T follicular helper cell (primary cell): ENCODE measurements at places on chromosomes 11 and 22.

DNA sequence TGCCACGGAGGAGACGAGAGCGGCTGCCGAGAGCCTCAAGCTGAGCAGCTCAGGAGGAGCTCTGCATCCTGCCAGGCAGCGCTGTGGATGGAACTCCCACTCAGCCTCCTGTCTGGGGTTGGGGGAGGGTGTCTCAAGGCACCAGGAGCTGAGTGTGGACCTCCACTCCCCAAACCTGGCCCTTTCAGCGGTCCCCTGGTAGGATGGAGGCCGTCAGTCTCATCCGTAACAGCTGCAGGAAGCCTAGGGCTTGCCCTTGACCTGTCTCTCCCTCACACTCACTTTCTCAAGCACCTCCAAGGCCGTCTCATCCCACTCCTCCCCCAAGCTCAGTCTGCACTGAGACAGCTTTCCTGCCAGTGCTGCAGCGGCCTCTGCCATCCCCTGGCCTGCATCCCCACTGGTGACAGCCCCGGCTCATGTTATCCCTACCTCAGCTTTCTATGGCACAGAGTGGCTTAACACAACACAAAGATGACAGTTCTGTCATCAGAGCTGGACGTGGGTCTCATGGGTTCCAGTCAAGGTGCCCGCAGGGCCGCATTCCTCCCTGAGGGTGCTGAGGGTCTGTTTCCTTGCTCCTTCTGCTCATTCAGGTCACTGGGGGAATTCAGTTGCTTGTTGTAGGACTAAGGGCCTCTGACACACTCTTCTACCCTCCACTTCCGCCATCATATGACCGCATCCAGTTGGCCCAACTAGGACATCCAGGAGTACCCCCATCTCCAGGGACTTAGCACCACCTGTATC, 341.9 kb upstream of the B3GAT1 start:
- no peak for DNase-seq

- no peak for DNase-seq
Observed at GRCh38 chr11:8261291-8261690, 2.4 kb downstream of the LMO1 start.

DNA sequence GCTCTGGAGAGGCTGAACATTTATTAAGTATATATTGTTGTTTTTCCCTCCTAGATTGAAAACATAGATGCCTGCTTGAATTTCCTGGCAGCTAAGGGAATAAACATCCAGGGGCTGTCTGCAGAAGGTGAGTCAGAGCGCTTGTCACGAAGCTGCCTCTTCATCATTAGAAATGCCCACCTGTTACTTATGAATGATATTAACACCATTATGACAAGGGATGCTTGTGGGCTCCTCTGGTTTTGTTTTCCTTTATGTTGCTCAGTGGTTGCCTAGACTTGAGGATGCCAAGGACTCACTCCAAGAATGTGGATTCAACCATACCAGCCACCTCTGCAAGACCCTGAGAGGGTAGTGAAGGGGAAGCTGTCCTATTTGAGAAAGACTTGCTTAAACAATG, 156.2 kb downstream of the NAV2 start:
- DNase-seq: no peak

DNA sequence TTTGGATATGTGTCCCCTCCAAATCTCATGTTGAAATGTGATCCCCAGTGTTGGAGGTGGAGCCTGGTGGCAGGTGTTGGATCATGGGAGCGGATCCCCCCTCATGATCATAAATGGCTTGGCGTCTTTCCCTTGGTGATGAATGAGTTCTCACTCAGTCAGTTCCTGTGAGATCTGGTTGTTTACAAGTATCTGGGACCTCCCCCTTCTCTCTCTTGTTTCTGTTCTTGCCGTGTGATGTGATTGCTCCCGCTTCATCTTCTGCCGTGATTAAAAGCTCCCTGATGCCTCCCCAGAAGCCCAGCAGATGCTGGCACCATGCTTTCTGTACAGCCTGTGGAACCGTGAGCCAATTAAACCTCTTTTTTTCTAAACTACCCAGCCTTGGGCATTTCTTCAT, 102.2 kb downstream of the SEZ6L start:
- no peak for DNase-seq

- DNase-seq: no peak
Observed at GRCh38 chr22:31142285-31142684, 2.0 kb upstream of the PLA2G3 start.

- DNase-seq: no peak
Observed at GRCh38 chr11:45166604-45166897, 20.1 kb downstream of the PRDM11 start.

- DNase-seq: no peak
Observed at GRCh38 chr22:44743804-44744211, 8.6 kb upstream of the ARHGAP8 start.

- no peak for DNase-seq
Observed at GRCh38 chr11:129788278-129788677, 27.4 kb upstream of the TMEM45B start.

GRCh38 chr11:34317666-34318065, 40.1 kb downstream of the ABTB2 start:
- no peak for DNase-seq

DNA sequence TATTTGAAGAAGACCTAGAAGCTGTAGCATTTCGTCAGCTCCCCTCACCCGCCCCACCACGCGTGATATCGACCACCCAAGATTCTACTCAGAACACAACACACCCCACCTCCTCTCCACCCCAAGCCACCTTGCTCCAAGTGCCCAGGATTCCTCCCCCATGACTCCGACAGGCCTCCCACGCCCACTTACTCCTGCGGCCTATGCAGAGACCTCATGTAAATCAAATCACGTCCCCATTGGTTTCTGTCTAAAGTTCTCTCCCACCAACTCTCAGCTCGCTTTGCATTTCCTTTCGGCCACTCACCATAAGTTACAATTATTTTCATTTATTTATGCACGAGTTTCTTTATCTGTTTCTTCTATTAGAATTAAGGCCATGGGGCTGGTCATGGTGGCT, 11.0 kb downstream of the TMEM151A start:
- no peak for DNase-seq

DNA sequence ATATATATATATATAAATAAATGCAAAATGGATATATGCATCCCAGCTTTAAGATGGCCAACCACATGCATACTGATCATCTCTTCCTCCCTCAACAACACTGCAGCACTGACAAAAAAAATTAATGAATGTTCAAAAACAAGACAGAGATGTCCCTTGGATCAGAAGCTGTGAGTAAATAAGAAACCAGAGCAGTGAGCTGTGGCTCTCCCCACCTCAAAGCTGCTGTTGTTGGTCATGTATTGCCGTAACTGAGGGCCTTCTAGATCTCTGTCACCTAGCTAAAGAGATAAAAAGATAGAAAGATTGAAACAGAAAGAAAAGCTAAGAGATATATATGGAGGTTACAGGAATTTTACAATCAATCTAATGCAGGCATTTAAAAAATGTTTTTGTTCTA, 15.5 kb upstream of the TMEM135 start:
- DNase-seq: no peak

DNA sequence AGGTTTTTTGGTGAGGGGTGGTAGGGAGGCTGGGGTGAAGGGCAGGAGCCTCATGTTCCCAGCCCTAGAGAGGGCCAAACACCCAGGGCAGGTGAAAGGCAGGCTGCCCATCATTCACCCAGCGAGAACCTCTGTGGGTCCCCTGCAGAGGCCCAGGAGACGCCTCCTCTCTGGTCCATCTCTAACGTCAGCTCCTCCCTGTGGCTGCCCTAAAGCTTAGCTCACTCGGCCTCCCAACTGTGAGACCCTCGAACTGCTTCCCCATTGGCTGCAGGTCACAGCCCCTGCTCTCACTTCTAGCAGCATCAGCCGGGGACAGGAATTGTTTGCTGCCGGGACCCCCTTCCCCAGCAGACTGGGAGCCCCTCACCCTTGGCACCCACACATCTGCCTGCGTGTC, 615 bp upstream of the NFAM1 start:
- no peak for DNase-seq

GRCh38 chr11:91825777-91826176, 398.8 kb upstream of the FAT3 start:
- no peak for DNase-seq

GRCh38 chr22:48021991-48022401, 1259.5 kb downstream of the TBC1D22A start:
- DNase-seq: no peak

DNA sequence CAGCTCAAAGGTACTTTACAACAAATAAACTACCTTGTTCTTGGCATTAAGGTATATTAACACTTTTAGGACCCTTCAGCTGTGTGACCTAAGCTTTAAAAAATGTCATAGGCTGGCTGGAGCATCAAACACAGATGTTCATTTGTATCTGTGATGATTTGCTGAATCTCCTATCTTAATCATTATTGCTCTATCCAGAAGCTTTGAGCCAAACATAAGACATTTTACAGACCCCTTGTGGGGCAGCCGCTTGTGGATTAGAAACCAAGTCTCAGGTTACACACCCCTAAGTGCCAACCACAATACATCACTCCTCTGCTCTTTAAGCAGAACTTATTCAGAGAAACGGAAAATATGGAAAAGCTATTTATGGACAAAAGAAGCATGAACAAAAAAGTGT, 394.2 kb upstream of the CCDC90B start:
- no peak for DNase-seq

DNA sequence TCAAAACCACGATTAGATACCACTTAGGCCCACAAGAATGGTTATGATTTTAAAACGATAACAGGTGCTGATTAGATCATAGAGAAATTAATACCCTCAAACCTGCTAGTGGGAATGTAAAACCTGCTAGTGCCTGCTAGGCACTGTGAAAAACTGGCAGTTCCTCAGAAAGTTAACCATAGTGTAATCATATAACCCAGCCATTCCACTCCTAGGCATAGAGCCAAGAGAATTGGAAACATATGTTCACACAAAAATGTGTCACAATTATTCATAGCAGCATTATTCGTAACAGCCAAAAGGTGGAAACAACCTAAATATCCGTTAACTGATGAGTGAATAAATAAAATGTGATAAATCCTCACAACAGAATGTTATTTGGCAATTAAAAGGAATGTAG, 122.2 kb upstream of the SYN3 start:
- DNase-seq: no peak

DNA sequence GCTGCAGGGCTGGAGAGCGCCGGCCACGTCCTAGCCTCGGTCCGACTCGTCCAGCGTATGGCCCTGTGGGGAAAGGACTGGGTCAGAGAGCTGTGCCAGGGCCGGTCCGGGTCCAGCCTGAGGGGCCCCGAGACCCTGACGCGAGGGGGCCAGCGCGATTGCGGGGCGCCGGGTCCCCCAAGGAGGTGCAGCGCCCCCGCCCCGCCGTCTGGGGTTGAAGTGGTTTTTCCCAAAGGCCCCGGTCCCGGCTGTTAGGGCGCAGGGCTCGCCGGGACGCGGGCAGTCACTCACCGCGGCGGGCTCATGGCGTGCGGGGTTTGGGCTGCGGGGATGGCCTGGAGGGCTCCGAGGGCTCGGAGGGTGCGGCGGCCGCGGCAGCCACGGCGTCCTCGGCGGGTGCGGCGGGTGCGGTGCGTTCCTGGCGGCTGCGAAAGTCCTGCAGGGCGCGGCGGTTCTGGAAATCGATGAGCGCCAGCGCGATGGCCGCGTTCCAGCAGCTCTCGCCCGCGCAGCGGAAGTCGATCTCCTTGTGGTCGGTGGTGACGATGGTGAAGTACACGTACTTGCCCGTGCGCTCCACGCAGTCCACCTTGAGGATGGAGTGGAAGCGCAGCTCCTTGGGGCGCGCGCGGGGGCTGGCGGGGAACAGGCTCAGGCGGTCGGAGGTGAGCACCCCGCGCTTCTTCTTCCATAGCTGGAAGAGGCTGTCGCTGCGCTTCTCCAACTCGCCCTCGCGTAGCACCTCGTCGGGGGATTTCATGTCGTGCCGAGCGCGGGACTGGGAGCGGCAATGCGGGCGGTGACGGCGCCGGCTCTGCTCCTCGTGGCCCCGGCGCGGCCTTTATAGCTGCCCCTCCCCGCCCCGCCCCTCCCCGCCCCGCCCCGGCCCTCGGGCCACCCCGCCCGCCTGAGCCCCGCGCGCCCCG, at the start of gene PHLDA2:
PHLDA2 (minus strand) TSS at position 816 of the 926 bp plus-strand sequence; CDS start at position 760, 56 bp downstream.
- peak; percentile 31 for DNase-seq

GRCh38 chr11:110598725-110599124, 113.5 kb downstream of the ARHGAP20 start:
- no peak for DNase-seq
